ENCODE measurements at places on chromosomes 11 and 22.

DNA sequence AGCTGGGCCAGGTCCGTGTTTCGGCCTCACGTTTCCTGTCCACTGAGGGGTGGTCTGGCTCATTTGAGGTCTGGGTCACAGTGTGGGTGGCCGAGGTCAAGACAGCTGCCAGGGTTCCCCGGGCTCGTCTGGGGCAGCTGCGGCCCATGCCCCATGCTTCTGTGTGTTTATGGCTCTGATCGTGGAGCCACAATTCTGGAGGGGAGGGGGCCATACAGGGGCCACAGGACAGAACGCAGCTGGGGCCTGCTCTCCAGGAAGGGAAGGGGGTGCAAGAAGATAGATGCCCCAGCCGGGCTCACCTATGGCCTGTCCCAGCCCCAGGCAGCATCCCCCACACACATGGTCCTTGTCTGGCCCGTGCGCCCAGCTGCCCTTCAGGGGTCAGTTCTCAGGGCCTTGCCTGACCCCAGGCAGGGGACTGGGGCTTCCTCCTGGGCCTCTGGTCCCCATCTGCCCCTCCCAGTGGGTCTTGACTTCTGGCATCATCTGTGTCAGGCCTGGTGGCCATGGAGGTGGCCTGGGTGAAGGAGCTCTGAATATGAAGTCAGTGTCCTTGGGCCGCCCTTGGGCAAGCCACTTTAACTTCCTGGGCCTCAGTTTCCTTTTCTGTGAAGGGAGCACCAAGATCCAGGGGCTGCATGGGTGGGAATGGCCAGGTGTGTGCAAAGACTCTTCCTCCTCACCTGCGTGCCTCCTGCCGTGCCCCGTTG lies 8.4 kb downstream of the TSPAN32 start:
- no peak for DNase-seq

GRCh38 chr11:116688202-116688540 lies 84.6 kb downstream of the BUD13 start:
- no peak for DNase-seq

- DNase-seq, result peak; percentile 61
These were observed 632 bp downstream of the AP5B1 start for GRCh38 chr11:65779919-65780769.

- DNase-seq, result no peak
These were observed at the start of gene LARGE2 for GRCh38 chr11:45922425-45923082. Gene LARGE2, plus strand, starts transcription at chr11:45922656. Its CDS starts 227 bp downstream, at chr11:45922883.

DNA sequence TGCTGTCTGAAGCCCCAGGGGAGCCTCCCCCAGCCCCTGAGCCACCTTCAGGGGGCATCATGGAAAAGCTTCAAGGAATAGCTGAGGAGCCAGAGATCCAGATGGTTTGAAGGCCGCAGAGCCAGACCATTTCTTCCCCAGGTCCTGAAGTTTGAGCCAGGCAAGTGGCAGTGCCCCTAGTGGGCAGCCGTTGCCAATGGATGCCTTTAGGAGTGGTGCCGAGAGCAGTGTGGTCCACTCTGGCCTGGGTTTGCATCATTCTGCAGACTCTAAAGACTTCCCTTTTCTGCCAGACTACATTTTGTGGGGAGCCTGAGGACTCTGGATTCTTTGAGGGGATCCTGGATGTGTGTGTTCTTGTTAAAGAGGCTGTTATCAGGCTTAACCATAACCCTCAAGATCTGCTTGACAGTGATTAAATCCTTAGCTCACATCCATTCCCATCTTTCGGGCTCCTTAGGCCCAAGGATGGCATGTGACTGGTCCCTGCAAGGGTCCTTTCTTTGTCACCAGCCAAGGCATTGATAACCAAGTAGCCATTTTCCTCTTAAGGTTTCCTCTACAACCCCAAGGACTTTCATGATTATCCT lies 13.1 kb downstream of the HINFP start:
- DNase-seq, result no peak

All from stimulated activated CD4-positive, alpha-beta T cell treated with anti-CD3 and anti-CD28 coated beads, TNF-alpha, amount 100 ng/mL, for 4 hours (primary cell).